ENCODE measurements at places on chromosomes 12 and 14.

DNA sequence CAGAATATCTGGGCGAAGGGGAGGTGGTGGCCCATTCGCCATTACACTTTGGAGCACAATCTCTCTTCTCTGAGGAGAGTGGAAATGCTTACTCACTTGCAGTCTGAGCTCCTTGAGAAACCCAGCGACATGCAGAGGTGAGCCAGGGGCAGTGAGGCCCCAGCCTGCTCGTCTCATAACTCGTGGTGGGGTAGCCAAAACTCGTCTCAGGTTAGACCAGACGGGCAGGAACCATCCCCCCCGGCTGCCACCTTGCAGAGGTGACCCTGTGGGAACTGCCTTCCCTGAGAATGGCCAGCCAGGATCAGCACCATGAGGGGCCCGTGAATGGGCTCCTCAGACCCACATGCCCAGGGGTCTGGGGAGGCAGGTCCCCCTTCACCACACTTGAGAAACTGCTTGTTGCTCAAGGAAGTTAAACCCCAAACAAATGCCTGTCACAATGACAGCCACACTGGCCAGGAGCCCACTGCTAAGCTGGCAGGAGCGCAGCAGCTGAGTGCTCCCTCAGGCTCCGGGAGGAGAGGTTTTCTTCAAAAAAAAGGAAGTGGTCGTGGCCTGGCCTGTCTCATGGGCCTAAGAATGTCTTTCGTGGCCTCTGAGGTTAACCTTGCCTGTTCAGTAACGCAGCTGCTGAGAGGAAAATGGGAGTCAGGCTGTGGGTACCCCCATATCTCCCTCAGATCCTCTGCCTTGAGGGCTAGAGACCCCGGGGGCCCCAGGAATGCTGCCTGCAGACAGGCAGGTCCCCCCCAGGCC, 9.2 kb upstream of the ALDH2 start:
- no peak for DNase-seq

DNA sequence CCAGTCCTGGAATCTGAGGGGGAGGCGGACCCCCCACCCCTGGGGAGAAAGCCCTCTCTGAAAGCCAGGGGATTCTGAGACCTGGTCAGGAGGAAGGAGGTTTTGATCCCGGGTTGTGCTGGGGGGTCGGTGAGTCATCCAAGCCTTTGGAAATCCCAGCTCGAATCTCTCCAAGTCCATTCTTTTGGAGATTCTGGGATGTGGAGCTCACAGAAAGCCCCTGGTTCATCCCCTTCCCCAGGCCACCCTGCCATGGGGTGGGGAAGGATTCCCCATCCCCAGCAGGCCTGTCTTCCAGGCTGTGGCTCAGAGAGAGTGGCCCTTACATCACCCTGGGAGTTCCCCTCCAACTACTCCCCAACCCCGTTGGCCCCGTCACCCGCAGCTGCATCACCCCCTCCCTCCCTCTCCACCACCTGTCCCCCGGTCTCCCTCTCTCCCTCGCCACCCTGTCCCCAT, 14.3 kb downstream of the EXOC3L4 start:
- DNase-seq, result no peak

DNA sequence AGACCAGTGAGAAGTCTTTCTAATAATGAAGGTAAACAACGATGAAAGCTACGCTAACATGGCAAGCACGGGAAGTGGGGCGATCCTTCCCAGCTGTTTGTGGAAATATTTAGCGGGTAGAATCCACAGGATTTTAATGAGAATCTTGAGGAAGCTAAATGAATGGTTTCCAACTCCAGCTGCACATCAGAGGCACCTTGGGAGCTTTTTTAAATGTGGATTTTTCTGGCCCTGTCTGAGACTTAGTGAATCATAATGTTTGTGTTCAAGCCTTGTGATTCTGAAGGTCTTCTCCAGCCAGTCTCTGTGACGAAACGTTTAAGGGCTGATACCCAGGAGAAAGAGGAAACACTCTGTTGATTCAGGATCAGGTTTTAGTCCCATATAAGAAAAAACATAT, 169.8 kb downstream of the CAPZA3 start:
- no peak for DNase-seq

DNA sequence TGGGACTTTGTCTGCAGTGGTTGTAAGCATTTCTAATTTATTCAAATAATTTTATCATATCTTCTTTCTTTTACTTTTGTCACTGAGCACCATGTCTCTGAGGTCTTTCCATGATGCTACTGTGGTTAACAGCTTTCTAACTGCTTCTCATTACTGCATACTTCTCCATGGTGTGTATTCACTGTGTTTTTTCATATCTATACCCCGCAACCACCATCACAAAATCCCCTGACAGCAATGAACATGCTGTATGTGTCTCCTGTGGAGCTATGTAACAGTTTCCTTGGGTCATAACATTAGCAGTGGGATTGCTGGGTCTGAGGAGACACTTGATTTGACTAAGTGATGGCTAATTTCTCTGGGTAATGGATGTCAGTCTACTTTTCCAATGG, 29.2 kb upstream of the CHST11 start:
- no peak for DNase-seq

- no peak for DNase-seq
Observed at GRCh38 chr12:28104903-28105864, 85.1 kb upstream of the CCDC91 start.

DNA sequence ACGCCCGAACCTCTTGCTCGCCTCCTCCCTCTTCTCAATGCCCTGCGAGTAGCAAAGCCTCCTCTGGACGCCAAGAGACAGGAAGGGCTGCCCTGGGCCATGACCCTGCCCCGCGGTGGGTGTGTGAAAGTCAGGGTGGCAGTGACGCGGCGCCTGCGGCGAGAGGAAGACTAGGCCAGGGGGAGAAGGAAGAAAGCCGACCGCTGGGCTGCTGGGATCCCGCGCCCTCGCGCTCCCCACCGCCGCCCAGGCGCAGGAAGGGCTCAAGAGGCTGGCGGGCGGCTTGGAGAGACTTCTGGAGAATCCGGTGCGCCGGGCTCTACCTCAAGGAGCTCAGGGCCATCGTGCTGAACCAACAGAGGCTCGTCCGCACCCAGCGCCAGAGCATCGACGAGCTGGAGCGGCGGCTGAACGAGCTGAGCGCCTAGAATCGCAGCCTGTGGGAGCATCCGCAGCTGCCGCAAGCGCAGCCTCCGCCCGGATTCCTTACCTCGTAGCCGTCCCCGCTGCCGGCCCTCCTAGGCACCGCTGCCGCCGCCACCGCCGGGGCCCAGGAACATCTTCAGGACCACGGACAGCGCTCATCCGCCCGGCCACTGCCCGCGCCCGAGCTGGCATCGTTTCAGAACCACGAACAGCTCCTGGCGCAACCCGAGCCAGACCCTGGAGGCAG, 105.0 kb upstream of the PRB2 start:
- no peak for DNase-seq

DNA sequence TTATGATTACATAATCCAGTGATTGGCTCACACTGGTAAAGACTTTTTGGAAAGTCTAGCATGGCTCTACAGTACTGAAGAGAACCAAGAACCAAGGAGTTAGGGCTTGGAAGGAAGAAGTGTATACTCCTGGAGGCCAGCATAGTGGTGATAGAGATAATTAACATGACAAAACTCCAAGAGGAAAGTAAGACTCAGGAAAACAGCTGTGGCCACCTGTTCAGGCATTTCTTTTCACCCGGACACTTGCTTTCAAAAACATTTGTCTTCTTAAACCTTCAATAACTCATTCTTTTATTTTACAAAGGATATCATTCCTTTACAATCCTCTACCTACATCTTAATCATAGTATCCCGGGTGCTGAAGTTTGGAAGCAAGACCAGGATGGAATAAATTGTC, 50.9 kb downstream of the KLHL28 start:
- DNase-seq, result no peak

GRCh38 chr12:57604992-57605810, 577 bp downstream of the DTX3 start:
- no peak for DNase-seq

GRCh38 chr12:89648211-89648930, 60.3 kb downstream of the ATP2B1 start:
- no peak for DNase-seq

DNA sequence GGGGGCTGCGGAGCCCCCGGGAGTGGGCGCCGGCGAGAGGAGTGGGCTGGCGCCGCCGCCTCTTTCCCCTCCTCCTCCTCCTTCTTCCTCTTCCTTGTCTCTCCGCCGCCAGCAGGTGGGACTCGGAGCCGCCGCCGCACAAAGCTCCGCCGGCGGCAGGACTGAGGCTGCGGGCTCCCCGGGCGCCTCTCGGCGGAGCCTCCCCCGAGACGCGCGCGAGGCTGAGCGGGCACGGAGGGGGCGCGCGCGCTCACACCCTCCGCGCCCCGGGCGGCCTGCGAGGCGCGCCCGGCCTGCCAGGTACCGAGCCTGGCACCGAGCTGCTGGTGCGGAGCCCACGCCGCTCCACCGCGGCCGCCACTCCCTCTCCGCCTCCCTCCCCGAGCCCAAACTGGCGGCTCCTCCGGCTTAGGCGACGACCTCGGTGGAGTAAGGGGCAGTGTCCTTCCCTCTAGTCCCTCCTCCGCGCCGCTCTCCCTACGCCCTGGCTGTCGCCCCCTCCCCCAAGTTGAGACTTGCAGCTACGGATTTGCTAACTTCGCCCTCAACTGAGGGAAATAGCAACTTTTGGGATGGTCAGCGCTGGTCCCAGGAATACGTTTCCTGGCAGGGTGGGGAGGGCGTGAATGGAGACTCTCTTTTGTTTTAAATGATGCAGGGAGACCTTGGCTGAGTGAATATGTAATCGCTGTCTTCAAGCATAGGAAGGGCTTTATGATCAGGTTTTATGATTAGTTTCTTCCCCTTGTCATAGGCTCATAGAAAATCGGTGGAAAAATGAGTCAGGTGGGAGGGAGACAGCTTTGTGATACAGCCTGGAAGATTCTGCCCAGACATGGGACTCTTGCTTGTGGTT, 199.5 kb upstream of the CAND1 start:
- no peak for DNase-seq

DNA sequence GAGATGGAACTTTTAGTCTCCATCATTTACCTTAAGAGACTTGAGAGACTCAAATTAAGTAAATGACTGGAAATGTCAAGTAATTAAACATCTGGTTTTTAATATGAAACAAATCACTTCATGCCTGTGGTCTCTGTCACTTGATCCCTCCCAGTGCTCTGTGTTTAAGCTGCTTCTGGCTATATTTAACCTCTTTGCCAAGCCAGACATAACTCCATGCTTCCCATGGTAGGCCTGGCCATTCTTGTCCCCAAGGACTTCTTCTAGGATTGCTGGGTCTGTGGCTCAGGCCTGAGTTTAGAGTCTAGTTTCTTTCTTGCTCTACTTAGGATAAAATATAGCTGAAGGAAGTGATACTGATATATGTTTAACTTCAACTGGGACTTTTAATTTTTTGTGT, 1013.6 kb downstream of the FLRT2 start:
- no peak for DNase-seq

DNA sequence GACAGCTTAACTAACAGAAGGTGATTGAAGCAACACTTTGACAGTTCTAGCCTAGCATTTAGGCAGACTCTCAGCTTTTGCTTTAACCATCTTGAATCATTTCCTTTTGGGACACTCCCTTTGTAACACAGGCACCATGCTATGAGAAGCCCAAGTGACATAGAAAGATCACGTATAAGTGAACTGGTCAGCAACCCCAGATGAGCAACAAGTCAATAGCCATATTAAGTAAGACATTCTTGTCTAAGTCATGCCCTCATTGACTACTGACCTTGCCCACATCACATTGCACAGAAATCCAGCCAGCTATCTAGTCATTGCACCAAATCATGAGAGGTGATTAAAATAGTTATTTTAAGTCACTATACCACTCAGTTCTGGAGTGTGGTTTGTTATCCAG, 476.8 kb downstream of the TRHDE start:
- no peak for DNase-seq

GRCh38 chr12:65631621-65632111, 192.6 kb upstream of the HMGA2 start:
- peak; percentile 99 for DNase-seq

All from AG04449 (cell line).